ENCODE measurements at places on chromosomes 11 and 22. TPM values are rescaled to one million over a fixed set of nuclear protein-coding genes. Genes with fewer than 3 reads are reported as not detected.
A peak's percentile ranks its signal among the peaks of the same experiment; 100 is the strongest.

DNA sequence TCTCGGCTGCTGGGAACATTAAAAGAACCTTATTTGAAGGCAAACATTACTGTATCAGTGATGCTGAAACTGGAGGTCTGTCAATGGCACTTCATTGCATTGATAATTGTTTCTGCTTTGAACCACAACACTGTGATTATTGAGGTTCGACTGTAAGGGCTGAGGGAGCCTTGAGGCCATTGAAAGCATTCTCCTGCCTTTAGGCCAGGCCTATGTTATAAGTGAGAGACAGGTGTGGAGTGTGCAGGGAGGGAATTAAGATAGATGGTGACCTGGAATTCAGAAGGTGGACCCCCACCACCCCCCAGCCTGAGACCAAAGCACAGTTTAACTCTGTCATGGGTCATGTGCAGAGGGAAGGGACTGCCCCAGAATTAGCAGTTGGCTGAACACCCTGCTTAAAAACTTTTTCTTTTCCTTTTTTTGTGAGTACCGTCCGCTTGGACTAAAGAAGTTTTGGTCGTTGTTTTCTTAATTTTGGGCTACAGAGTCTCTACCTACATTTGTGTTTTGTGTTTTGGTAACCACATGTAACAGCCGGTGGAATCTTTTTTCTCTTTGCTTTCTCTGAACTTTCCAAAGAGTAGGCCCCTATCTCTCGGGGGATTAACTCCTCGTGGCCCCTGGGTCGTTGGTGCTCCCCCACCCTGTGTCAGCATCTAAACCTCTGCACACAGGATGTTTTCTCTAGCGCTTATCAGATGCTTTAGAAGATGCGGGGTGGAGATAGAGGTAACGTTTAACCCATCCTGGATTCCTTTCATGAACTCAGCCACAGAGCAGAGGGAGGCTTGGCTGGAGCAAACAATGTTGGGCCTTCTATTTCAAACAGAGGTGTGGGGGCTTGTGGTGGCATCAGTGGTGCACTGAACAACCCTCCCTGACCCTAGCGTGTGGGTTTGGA lies 43.7 kb downstream of the ZBTB16 start:
- no peak for DNase-seq

DNA sequence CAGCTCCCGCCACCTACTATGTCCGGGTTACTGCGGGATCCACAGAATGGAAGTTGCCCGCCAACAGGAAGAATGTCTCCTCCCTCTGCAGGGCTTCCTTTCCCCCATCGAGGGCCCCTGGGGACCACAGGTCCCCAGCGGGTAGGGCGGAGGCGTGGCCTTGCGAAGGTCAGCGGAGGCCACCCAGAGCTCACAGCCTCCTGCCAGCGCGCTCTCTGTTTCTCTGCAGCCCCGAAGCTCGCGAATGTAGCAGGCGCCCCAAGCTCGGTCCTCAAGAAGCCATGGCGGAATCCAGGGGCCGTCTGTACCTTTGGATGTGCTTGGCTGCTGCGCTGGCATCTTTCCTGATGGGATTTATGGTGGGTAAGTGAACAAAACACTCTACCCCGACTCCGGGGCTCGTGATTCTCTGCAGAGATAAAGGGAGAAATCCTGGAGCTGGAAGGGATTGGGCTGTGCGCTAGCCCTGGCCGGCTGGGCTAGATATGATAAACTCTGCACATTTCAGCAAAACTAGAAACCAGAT lies at the start of gene NAALAD2:
NAALAD2 (plus strand) TSS at position 186 of the 526 bp plus-strand sequence; CDS start at position 282, 96 bp downstream.
- peak; percentile 35 for DNase-seq

GRCh38 chr11:1573077-1573902 lies 1.2 kb upstream of the DUSP8 start:
- peak; percentile 34 for DNase-seq

GRCh38 chr22:32897400-32897799 lies 95.9 kb downstream of the TIMP3 start:
- DNase-seq: no peak

DNA sequence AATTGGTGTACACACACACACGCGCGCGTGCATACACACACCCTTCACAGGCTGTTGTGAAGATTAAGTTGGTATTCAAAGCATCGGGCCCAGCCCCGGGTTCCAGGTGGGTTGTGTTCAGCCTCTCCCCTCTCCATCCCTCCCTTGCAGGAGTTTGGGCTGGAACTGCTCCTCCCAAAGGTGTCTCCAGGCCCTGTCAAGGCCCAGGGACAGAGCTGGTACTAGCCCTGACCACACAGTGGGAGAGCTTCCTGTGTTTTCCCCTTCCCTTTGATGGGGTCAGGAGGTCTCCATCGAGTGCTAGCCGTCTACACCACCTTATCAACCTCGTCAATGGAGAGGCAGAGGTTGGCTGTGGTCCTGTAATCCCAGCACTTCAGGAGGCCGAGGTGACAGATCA lies 36.5 kb upstream of the CSNK1E start:
- DNase-seq: no peak

DNA sequence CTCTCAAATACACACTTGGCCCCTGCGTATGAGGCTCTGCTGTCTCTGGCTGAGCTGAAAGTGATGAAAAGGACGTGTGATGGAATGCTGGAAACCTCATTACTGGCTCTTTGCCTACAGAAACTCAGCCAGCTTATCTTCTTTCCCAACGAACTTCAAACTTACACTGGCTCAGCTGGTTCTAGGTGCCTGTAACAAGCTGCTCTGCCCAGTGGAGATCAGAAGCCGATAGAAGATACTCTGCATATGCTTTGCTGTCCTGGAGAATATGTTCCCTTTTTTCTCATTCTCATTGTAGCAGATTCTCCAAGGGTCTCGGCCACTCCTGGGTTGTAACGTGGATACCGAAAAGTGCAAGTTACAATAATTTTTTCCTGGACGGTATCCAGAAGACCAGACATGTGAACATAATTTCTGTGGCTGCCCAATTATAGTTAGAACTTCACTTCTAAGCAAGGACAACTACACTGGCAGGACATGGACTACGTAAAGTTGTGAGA lies 405.3 kb upstream of the CCDC90B start:
- peak; percentile 21 for DNase-seq

GRCh38 chr11:115132436-115133228 lies 371.6 kb downstream of the CADM1 start:
- no peak for DNase-seq

DNA sequence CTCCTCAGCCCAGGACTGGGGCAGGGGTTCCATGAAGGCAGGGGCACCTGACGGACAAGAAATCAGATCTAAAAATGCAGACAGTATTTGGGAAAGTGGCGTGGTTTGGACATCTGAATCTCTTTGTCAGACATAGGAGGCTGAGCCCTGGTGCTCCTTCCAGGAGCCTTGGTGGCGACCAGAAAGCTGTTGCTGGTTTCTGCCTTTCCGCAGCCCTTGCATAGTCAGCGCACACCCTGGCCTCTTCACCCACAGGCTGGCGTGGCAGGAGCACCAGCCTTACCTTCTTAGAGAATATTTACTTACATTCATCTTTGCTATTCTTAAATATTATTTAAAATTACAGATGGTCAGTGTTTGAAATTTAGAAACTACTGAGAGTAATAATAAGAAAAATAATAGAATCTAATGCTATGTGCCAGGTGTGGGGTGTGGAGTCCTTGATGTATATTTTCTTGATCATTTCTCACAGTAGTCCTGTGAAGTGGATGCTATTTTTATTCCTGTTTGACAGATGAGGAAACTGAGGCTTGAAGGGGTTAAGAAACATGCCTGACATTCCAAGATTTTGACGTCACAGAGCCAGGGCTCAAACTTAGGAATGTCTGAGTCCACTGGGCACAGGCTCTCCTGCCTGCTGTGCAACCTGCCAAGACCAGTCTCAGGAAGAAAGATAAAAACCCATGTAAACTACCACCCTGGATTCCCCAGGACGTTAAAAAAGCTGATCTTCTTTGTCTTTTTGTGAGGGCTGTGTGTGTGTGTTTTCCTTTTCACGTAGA lies 51.6 kb downstream of the TBC1D22A start:
- no peak for DNase-seq

DNA sequence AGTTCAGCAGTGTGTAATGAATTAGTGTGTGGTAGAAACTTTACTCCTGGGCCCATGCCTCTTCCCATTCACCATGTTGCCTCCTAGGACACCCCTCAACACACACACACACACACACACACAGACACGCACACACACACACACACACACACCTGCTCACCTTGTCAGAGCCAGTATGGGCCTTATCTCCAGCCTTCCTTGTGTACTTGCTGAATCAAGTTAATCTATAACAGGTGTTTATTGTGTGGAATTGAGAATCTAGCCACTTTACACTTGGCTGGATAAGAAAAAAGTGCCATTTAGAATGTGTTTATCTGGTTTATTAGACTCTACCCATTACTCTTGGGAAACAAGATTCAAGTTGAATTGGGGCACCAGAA lies 14.5 kb upstream of the ZDHHC13 start:
- DNase-seq: no peak

DNA sequence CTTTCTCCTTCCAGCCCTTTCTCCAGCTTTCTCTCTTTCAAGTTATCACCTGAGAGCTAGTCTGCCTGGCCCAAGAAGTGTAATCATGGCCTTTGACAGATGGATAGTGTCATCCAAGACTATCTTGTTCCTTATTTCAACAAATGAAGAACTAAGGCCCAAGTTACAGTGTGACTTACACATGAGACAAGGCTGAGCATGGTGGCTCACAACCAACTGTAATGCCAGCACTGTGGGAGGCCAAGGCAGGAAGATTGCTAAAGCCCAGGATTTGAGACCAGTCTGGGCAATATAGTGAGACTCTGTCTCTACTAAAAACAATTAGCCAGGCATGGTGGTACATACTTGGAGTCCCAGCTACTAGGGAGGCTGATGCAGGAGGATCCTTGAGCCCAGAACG lies 3.7 kb upstream of the RANGAP1 start:
- no peak for DNase-seq

DNA sequence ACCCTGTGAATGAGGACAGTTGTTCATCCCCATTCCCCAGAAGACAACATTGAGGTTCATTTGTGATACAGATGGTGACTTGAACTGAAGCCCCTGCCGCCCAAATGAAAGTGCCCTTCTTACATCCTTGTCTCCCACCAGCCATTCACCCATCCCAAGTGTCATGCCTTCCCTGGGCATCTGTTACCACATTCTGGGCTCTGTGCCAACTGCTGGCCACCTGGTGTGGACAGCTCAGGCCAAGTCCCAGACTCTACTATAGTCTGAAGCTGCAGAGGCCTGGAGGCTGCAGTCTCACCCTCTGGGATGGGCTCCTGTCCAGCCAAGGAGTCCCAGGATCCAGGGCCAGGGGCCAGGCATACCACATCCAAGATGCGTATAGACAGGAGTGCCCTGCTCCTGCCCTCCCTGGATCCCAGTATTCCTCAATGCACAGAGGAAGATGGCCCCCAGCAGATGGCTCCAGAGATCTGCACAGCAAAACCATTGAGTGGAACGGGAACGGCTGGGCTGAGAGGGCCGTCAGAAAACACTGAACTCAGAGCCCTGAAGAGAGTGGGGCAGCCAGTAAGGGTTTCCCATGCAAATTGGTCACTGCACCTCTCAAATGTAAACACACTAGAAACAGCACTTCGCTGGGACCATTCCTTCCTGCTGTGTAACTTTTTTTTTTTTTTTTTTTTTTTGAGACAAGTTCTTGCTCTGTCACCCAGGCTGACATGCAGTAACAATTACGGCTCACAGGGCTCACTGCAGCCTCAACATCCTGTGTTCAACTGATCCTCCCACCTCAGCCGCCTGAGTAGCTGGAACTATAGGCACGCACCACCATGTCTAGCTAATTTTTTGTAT lies 22.8 kb downstream of the ARRB1 start:
- DNase-seq: peak; percentile 63

GRCh38 chr11:130916910-130917309 lies 631 bp upstream of the SNX19 start:
- DNase-seq: no peak

GRCh38 chr22:25702040-25702439 lies 39.9 kb upstream of the MYO18B start:
- no peak for DNase-seq

DNA sequence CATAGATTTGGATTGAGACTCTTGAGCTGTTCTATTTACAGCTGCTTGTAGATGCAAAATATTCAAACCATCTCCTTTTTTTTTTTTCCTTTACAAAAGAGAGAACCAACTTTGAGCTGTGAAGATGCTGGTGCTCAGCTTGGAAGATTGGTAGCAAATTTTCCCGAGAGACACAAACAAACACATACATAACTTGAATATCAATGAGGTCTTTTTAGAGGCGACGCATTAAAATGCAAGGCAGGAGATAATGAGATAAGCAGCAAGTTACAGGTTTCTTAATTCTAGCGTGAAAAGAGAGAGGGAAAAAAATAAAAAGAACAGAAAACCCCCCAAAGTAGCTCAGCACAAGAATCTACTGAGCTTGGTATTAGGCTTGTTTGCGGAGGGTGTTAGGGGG lies 247.0 kb upstream of the SORL1-AS1 start:
- no peak for DNase-seq

GRCh38 chr22:41584881-41585280 lies 4.8 kb downstream of the PMM1 start:
- no peak for DNase-seq

- peak; percentile 19 for DNase-seq
Observed at GRCh38 chr22:26429458-26430286, 612 bp downstream of the ASPHD2 start.

- DNase-seq: no peak
Observed at GRCh38 chr22:18005201-18005926, 19.0 kb downstream of the MICAL3 start.

- DNase-seq: no peak
Observed at GRCh38 chr11:36118084-36118483, 171.1 kb downstream of the COMMD9 start.

- DNase-seq: peak; percentile 58
Observed at GRCh38 chr11:1546536-1547466, 25.3 kb downstream of the DUSP8 start.

- DNase-seq: no peak
Observed at GRCh38 chr11:125892071-125892470, 4.6 kb downstream of the HYLS1 start.

- no peak for DNase-seq
Observed at GRCh38 chr11:103494491-103494890, 385.3 kb downstream of the DYNC2H1 start.

DNA sequence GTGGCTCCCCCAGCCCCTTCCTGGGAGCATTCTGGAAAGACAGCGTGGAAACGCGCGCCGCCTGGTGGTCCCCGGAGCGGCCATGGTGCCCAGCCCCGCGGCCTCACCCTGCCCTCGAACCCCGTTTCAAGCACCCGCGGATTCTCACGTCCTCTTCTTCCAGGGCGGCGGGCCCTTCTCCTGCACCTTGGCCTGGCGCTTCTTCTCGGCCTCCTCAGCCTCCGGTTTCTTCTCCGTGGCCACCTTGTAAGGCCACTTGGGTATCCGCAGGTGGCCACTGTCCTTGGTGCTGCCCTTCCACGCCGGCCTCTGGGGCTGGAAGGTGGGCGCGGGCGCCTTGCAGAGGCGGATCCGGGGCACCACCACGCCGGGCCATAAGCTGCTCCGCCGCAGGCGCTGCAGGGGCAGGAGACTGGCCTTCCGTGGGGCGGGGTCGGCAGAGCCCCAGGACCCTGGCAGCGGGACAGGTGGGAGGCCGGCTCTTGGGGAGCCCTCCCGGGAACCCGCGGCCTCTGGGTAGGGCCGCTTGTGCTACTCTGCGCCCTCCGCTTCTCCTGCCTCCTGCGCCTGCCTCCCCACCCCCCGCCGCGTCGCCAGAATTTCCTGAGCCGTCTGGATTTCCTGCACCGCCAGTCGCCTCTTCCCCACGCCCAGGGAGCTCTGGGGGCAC lies 83.4 kb downstream of the TRIM51G start:
- no peak for DNase-seq

RGL4 gene
- not detected for total RNA-seq

RRP8 gene
- total RNA-seq: 20.5 TPM

APOL5 gene
- total RNA-seq: not detected

MMP27 gene
- total RNA-seq: not detected

CRYBA4 gene
- total RNA-seq: not detected

CD248 gene
- 77.4 TPM for total RNA-seq

PHF21B gene
- 0.29 TPM for total RNA-seq

KRTAP5-8 gene
- total RNA-seq: not detected

ZP1 gene
- total RNA-seq: not detected

RAB39A gene
- 0.79 TPM for total RNA-seq

CTSW gene
- total RNA-seq: 0.62 TPM

Data from uterus (tissue), 4 donors.